Testis (tissue), 5 donors: ENCODE measurements at places on chromosomes 2 and 18. TPM values are rescaled to one million over a fixed set of nuclear protein-coding genes. Genes with fewer than 3 reads are reported as not detected.

Gene SNORC
- 15.9 TPM for total RNA-seq

Gene LCT
- total RNA-seq: 0.47 TPM

Gene AQP12A
- not detected for total RNA-seq

Gene IL37
- total RNA-seq: 1.3 TPM

Gene PCARE
- total RNA-seq: 0.06 TPM

Gene ANKRD23
- total RNA-seq: 6.8 TPM

GRCh38 chr2:102063487-102063911, 71.7 kb downstream of the IL1R2 start:
- peak; percentile 91 for DNase-seq

- DNase-seq: no peak
These were observed 29.8 kb downstream of the EHD3 start for GRCh38 chr2:31263636-31264190.

- peak; percentile 22 for DNase-seq
These were observed 61.4 kb upstream of the RTN4 start for GRCh38 chr2:55111570-55112228.

DNA sequence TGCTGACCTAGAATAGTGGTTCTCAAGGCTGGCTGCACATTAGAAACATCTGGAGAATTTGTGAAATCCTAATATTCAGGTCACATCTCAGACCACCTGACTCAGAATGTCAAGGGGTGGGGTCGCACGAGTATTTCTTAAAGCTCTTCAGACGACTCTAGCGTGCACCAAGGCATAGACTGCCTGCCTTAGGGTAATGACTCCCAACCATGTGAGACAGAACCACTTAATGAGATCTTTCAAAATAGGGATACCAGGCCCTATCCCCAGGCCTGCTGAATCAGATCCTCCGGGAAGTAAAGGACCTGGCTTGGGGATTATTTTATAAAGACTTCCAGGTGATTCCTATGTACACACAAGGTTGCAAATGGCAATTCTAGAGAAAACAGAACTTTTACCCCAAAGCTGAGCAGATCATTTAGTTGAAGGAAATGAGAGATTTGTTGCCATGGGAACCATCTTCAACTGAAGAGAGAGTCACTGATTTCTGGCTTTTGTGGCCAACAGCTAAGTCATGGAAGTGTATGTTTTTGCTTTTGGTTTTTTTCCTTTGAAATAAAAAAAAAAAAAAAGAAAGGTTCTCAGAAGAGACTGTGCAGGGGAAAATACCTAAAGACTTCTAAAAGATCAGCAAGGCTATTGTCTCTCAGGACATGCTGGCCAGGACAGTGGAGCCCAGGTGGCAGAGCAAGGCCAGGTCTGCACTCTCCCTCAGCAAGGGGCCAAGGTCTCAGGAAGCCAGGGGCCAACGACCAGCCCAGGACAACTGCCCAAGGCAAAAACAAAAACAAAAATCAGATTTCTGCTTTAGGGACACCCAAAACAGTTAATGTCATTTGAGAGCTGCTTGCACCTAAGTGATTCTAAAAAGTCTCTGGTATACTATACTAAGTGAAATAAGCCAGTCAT, 15.3 kb upstream of the LOXHD1 start:
- DNase-seq: no peak

DNA sequence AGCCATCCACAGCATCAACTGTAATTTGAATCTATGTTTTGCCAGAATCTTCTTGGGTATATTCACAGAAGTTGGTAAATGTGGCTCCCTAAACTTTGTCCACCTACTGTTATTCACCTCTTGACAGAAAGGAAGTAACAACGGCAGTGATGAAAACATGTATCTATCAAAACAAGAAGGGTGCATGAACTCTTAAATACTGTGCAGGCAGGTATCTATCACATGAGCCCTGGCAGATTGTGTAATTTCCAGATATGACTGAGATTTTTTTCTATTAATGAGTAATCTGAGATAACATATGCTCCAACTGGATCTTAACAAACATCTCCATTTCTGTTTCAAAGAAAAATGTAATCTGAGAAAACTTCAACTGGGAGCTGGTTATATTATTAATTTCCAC, 36.6 kb downstream of the SFT2D3 start:
- no peak for DNase-seq

GRCh38 chr2:28119631-28120030, 229.1 kb downstream of the BABAM2 start:
- no peak for DNase-seq

- DNase-seq: no peak
These were observed 361.2 kb downstream of the FSIP2 start for GRCh38 chr2:186099826-186100225.

DNA sequence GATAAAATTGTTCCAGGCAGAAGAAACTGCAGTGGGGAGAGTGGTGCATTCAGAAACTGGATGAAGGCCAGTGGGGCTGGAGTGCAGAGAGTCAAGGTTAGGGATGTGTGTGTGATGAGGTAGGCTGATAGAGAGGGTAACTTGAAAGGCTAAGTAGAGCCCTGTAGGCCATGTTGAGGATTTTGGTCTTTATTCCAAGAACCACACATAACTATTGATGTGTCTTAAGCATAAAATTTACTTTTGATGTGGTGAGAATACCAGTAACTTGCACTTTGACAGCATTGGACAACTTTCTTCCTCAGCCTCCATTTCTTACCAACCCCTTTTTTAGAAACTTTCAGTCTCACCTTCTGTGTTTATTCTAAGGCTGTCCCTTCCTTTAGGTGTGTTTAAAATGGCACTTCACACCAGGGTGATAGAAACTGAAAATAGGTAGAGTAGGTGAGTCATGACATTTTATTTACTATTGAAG, 22.6 kb downstream of the MTX2 start:
- DNase-seq: peak; percentile 26

DNA sequence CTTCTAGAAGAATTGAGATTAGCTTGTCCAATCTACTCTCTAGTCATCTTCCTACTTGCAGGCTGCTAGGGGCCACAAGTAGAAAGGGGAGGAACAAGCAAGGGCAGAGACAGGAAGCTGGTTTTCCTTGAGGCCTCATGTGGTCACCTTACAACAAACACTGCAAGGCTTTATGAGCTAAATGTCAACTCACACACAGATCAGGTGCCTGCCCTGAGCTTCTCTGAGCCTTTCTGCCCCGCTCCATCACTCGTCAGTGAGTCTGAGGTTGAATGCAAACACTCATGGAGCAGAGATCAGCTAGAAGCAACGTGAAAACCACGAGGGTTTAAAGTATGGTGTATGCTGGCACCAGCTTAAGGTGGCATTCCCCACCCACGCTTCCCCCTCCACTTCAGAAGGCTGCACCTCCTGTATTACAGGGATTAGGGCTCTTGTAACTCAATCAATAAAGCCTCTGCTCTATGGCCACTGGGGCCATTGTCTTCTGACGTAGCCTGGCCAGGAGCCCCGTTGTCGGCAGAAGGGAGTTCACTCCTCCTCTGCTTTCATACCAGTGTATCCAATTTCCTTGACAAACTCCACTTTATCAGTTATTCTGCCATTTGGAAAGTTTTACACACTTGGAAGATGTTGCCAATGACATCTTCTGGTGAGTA, 5.4 kb upstream of the CRYGC start:
- no peak for DNase-seq
